ENCODE measurements at places on chromosomes 4 and X. TPM values are rescaled to one million over a fixed set of nuclear protein-coding genes. Genes with fewer than 3 reads are reported as not detected.

The FGF13 gene
- 0.30 TPM for total RNA-seq

DNA sequence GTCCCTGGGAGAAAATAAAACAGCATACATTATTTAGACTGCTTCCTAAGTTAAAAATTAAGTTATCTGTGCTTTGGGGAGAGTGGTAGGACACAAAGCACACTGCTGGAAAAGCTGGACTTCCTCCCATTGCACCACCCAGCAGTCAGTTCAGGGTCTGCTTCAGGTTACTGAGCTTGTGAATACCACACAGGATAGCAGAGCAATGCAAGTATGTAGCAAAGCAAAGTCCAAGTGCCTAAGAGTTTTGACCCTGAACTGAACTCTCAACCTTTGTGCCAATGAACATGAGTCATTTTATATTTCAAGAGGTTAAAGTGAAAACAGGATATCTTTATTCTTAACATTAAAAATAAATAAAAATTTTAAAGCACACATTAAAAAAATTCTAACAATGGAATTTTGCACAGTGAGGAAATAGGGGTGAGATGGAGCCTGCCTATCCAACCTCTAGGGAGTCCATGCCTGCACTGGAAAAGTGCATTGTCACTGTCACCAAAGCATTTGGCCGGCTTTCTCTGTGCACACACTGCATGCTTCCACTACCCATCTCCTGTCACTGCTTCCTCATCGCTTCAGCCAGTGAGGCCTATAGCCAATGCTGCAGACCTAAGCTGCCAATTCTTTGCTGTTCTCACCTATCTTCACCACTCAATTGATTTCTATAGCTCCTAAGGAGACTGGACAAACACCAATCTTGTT is 50.9 kb downstream of the ABCG2 start:
- no peak for DNase-seq

The CCKAR gene
- not detected for total RNA-seq

The LINC00632 gene
- 1.1 TPM for total RNA-seq

GRCh38 chrX:130245441-130245840 is 23.3 kb downstream of the ZNF280C start:
- DNase-seq: no peak

DNA sequence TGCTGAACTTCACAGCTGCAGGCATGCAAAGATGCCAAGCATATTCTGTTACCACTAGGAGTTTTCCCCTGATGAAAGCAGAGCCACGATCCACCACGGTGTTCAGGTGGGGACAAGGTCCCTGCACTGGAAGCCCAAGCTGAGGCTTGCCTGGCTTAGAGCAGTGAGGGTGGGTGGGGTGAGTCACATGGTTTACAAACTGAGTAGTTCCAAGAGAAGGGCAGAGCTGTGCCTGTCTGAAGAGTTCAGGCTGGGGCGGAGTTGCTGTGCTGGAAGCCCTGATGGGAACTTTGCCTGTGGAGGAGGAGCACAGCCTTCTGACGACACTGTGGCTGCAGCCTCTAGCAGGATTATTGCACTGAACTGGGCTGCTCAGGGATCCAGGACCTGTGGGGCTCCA is 45.5 kb downstream of the FAM9B start:
- no peak for DNase-seq

The FSTL5 gene
- total RNA-seq: not detected

The FAM184B gene
- 0.19 TPM for total RNA-seq

GRCh38 chr4:105437637-105438036 is 36.2 kb downstream of the PPA2 start:
- DNase-seq: no peak

GRCh38 chr4:78331965-78332364 is 219.6 kb upstream of the ANXA3 start:
- no peak for DNase-seq

DNA sequence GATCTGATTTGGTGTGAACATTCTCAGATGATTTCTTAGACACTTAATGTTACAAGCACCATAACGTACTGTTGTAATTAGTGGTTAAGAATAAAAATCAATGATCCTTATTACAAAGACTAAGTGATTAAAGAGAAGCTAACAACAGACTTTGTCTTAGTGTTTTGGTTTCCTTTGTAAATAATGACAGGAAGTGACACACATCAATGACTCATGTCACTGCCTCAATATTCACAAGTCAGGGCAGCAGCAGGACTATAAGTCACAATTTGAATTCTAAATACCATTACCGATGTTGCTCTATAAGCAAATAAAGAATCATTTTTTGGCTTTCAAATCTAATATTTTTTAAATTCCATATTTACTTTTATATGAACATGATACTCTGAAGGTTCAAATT is 115.8 kb upstream of the FAT4 start:
- no peak for DNase-seq

- DNase-seq: no peak
Measured at GRCh38 chr4:25031077-25031621, 403 bp upstream of the LGI2 start.

The SPANXB1 gene
- not detected for total RNA-seq

DNA sequence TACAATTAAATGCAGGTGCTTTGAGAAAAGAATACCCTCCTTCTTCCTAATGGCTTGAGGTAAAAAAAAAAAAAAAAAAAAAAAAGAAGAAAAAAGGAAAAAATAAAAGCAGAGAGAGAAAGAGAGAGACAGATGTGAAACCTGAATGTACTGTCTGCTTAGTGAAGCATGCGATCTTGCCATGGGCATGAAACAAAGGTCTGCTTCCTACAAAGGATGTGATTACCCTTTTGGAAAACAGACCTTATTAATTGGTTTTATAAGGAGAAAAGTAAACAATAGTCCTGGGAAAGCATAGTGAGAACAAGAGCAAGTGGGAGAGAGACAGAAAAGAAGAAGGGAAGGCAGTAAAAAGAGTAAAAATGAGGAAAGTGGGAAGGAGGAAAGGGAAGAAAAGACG is 526.1 kb upstream of the PABPC4L start:
- DNase-seq: no peak
